ENCODE measurements at places on chromosomes 7 and 10.

- DNase-seq = no peak
Observed at GRCh38 chr10:87844837-87845623, 18.3 kb downstream of the KLLN start.

- DNase-seq = no peak
Observed at GRCh38 chr7:146698995-146699610, 582.5 kb downstream of the CNTNAP2 start.

GRCh38 chr7:109127145-109127544 is 557.5 kb downstream of the DNAJB9 start:
- no peak for DNase-seq

DNA sequence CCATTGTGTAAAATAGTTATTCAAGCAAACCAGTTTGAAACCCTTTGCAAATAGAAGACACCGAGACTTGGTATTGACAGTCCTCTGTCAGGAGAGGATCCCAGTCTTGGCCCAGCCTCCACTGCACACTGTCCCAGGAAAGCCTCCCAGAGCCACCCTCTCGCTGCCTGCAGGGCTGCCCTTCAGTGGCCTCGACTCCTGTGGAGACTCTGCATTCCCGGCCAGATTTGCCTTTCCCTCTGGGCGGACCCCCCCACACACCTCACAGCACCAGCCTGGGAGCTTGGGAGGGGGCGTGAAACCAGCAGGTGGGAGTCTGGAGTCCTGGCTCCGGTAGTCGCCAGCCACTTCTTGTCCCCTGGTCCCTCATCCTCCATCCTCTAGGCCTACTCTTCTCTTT is 48.7 kb downstream of the GRK5 start:
- DNase-seq = no peak

DNA sequence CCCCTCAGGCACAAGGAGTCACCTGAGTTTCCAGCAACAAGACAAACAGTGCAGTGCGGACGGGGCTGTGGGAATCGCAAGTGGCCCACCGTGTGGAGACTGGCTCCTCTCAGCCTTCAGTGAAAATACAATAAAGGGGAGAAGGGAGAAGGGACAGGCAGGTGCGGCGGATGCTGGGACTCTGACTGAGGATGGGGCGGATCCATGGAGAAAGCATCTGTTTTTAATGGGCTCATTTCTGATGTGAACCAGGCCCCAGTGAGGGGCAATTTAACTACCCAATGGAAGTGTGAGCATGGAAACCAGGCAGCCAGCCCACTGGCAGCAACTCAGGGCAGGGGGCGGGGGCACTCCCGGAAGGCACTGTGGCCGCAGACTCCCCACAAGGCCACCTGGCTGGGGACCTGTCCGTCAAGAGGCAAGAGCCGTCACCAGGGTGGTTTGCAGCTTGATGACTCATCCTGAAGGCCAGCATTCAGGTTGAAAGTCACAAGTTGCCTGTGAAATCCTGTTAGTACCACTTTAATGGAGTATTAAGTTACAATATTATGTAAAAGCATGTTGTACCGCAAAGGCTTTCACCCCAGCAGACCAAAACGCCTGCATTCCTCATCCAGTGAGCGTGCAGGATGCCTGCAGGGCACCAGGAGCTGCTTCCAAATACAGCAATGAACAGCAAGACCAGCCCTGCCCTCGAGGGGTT is 476.4 kb downstream of the PTPRN2 start:
- DNase-seq = no peak

GRCh38 chr10:127945341-127945758 is 38.4 kb downstream of the PTPRE start:
- DNase-seq = peak; percentile 15

DNA sequence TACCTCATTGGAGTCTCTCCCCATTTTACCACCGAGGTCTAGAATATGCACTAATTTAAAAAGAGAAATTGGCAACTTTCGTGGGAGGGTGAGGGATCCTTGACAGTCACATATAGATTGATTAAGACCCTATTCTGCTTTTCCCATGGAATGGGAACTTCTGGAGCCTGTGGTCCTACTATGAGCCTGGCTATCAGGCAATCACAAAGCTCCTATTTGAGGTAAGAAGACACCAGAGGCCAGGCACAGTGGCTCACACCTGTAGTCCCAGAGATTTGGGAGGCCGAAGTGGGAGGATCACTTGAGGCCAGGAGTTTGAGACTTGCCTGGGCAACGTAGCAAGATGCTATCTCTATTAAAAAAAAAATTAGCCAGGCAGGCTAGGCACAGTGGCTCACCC is 104.7 kb upstream of the CCNY start:
- DNase-seq = no peak

- DNase-seq = no peak
Observed at GRCh38 chr7:150631866-150632864, at the start of gene GIMAP6. TSS of gene GIMAP6 (minus strand) at chr7:150632385. CDS start at chr7:150630142, 2,243 bp downstream.

- peak; percentile 39 for DNase-seq
Observed at GRCh38 chr7:132755538-132756483, 179.5 kb upstream of the PLXNA4 start.

DNA sequence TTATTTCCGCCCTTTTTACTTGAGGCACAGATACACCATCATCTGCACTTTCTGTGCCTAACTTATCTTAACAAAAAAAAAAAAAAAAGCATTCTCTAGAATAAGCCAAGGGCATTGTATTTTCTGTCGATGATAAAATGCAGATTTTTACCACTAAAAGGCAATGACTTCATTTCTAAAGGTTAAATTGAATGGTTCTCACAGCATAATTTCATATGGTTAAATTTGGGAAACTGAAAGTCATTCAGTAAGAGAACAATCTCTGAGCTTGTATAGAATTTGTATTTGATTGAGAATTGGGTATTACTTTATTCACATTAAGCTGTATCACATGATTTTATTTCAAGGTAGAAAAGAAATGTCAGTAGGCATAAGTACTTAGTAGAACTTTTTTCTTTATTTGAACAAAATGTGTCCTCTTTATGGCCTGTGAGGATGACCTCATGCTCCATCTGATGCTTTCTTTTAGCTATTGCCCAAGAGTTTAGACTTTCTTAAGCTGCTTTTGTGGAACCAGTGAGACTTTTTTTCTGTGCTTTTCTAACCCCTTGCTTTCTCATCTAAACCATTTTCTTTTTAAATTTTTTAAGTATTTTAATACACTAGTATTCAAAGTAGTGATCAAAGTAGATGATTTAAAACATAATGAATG is 110.3 kb downstream of the LRRC4 start:
- peak; percentile 61 for DNase-seq

DNA sequence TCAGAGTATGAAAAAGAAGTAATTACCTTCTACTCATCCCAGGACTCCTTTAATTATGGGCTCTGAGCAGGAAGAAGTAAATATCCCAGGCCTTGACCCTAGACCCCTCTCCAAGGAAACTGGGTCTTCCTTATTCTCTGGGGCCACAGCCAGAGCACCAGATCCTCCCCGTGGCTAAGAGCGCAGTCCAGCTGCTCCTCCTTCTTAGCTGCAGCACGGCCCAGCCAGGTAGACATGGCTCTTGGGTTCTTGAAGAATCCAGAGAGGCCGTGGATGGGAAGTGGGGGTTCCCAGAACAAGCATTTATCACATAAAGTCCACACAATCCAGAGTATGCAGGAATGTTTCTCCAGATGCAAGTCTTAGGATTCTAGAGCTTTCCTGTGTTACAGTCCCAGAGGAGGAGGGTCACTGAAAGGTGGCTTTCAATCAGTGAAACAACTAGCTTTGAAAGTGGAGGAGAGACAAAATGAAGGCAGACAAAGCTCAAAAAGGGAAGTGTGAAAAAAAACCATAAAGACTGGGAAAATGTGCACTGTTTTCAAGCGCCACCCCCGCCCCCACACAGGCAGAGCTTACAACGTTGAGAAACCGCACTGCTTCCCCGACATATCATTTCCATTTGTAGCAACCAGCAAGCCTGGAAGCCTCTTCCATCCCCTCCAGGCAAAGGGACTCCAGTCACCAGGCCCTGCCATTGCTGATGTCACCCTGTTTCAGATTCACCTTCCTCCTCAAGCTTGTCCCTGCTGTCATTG is 396.5 kb upstream of the MKI67 start:
- DNase-seq = no peak

DNA sequence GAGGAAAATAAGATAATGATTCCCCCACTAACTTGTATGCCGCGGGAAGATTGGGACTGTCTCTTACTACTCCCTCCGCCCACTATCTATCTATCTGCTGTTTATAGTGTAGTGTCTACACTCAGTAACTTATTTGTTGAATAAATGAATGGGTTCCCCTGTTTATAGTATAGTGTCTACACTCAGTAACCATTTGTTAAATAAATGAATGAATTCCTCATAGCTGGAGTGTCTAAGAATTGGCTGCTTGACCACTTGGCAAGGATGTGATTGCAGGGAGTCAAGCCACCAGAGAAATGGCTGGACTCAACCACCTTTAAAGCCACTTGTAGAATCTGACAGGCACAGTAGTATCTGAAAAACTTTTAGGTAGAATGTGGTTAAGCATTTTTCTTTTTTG is 147.1 kb downstream of the TRIL start:
- no peak for DNase-seq

DNA sequence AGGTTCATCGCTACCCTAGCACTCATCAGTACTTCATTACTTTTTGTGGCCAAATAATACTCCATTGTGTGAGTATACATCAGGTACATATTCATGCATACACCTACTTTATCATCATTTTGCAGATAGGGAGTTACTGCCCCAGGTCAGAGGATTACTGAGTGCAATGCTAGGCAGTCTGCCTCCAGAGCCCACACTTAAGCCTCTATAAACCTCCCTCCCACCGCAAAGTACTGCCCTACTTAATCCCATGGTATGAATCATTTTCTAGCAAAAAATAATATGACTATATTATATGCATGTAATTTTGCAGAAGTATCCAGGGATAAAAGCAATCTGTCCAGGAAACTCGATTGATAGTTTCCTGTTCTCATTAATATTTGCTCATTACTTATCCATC is 194.3 kb downstream of the GRID1 start:
- no peak for DNase-seq

DNA sequence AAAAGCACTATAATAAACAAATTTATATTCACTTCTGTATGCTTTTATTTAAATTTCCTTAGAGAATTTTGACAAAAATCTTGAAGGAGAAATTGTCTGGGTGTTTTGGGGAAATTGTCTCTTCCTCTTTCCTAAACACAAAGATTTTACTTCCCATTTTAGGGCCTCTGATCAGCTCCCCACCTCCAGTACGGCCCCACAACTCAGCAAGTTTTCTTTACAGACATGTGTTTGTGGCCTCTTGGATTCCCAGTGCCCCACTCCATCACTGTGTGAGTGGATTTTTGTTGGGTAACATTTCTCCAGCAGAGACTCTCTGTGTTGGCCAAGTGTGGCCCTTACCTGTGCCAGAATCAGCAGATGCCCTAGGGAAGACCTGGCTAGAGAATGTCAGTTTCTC is 182.8 kb upstream of the CDC14C start:
- no peak for DNase-seq

DNA sequence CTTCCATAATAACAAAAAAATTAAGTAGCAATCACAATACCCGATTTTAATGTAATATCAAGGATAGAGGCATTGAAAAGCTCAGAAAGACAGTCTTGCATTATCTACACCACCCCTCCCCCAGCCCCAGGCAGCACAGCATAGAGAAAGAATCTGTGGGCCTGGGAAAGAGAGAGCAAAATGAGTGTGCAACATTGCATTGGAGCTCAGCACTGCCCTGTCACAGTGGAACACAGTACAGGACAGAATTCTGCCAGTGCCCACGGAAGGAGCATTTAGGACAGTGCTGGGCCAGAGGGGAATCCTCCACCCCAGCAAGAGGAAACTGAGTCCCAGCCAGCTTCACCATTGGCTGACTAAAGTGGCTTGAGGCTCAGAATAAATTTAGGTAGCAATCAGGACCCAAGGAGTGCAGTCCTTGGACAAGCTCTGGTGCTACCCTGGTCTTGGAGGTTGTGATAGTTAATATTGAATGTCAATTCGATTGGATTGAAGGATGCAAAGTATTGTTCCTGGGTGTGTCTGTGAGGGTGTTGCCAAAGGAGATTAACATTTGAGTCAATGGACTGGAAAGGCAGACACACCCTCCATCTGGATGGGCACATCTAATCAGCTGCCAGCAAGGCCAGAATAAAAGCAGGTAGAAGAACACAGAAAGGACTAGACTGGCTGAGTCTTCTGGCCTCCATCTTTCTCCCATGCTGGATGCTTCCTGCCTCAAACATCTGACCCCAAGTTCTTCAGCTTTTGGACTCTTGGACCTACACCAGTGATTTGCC is 234.4 kb downstream of the ANK3 start:
- no peak for DNase-seq

- no peak for DNase-seq
Observed at GRCh38 chr10:45111509-45111908, 110.8 kb downstream of the ZNF22 start.

- peak; percentile 56 for DNase-seq
Observed at GRCh38 chr10:119849031-119849789, 23.4 kb downstream of the MCMBP start.

DNA sequence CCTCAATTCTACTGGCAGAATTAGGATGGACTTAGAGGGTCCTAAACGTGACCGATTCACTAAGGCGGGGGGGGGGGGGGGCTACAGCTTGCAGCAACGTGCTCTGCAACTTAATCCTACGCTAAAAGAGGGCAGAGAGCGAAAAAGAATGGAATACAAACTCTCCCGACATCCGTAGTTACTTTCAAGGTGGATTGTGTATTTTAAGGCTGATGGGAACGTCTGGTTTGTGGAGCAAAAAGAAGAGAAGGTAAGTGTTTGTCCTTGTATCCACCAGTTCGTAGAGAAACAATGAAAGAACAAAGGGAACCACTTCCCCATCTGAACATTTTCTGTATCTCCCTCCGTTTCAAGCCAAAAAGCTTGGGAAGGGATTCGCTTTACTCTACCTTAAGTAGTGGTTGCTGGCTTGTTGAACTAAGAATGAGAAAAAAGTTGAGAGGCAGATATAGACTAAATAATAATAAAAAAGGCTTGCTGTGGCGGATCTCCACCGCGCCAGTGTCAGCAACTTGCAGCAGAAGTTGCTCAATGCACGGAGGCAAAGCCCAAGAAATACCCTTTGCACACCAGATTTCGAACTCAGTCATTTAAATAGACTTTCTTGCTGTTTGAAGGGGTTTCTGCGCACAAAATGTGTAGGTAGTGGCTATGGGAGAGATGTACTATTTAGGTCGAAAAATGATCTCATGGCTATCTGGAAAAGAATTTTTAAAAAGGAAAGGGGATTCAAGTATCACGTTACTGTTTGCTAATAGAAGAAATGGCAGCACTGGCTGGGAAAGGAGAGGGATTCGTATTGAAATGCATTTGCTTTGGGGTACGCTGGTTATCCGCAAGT is 736 bp downstream of the SKIDA1 start:
- no peak for DNase-seq

GRCh38 chr7:127290801-127291361 is 38.1 kb upstream of the GRM8 start:
- DNase-seq = no peak

DNA sequence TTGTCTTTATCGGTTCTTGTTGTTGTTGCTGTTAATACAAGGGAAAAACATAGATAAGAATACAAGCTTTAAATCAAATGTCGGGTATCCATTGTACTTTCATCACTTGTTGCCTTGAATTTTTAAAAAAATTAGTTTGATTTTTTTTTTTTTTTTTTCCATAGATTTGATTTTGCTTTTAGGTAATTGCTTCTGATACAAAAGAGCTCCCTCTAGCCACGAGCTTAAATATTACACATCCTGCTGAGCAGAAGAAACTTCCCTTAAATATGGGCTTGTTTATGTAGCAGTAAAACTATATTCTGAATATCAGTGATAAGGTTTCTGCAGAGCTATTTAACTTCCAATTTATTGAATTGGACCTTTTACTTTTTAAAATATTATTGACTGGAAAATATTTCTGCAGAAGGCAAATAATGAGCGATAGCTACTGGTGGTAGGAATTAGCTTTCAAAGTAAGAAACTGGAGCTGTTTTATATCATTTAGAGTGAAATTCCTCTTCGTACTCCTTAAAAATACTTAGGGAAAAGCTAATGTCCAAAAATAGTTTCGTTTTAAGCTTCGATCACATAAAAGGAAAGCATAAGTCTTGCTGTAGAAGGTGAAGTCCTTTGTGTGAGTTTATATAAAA is 216.9 kb downstream of the POLR1F start:
- peak; percentile 17 for DNase-seq

Measured in AG08395 (cell line).